ENCODE measurements at places on chromosomes 12 and 14.

GRCh38 chr12:50016501-50017475 lies 8.5 kb downstream of the RACGAP1 start:
- DNase-seq, result no peak

DNA sequence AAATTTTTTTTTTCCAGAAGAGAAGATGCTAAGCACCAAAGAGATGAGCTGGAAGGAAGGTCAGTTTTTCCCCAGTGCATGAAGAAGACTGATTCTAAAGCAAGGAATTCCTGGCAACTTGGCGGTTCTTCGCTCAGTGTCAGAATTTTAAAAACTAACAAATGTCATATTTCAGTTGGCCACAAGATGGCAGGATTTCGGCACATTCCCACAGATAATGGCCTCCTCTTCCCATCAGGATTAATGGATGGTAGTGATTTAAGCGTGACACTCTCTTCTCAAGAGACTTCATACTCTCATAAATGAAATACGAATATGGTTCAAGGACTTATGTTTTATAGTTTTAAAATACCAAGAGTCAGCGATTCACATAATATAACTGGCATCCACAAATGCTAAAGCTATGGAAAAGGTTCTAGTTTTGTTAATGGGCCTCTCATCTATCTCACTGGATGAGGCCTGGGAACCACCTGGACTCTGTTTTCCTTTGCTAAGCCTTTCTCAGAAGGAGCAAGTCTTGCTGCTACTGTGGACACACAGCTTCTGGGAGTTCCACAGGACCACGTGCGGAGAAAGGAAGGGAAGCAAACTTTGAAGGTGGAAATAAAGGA lies 46.1 kb upstream of the PTPRO start:
- peak; percentile 22 for DNase-seq

- DNase-seq, result no peak
Measured at GRCh38 chr14:98244966-98245569, 1026.9 kb downstream of the BCL11B start.

GRCh38 chr12:83016991-83017390 lies 330.3 kb downstream of the TMTC2 start:
- no peak for DNase-seq

- no peak for DNase-seq
Measured at GRCh38 chr14:78605897-78606500, 435.8 kb downstream of the NRXN3 start.

DNA sequence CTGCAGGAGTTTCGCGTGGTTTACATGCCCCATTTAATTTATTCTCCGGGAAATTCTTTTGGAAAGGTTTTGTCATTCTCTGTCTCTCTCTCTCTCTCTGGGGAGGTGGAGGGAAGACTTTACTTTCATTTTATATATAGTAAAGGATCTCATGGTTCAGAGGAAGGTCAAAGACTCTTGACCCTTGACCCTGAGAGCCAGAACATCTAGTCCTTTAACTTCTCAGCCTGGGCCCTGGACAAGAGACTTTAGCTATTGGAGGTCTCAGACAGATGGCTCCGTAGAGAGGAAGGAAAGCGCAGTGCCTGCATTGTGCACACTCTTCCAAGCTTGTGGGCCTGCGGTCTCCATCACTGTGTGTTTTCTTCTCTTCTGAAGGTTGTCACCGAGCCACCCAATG lies 43.7 kb downstream of the CCDC92 start:
- no peak for DNase-seq

- no peak for DNase-seq
Measured at GRCh38 chr12:100716945-100717732, 77.4 kb upstream of the ANO4 start.

- no peak for DNase-seq
Measured at GRCh38 chr12:67305544-67305943, 36.4 kb downstream of the CAND1 start.

GRCh38 chr12:69241438-69242092 lies 2.2 kb downstream of the CPSF6 start:
- no peak for DNase-seq

DNA sequence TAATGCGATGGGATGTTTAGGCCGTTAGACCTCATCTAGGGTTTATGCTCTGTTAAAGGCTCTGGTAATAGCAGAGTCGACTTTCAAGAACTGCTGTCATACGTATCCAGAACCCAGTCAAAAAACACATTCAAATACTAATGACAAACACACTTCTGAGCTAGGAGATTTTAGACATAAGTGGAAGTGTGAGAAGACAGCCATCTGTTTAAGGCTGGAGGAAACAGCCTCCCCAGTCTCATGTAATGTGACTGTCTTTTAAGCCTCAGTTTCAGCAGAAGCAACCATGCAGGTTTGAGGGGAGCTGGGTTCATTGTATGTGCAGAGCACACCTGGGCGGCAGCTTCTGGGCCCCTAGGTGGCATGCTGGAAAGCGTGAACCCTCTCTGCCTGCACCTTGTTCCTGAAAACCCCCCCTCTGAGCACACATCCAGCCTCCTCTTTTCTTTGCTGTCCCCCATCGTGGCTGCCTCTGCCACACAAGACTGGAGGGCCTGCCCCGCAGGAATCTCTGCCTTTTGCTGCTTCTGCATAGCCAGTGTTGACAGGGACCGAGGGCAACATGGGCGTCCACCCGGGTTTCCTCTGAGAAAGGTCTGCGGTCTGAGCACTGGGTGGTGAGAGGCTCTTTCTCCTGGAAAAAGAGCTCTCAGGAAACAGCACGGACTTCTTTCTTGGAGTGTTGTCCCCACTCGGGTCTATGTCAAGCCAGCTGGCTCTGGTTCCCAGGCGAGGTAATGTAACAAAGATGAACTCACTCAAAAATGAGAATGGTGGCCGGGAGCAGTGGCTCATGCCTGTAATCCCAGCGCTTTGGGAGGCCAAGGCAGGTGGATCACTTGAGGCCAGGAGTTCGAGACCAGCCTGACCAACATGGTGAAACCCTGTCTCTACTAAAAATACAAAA lies 11.6 kb downstream of the WNT5B start:
- DNase-seq, result no peak

- DNase-seq, result no peak
Measured at GRCh38 chr14:94665121-94665520, 52.9 kb downstream of the SERPINA3 start.

DNA sequence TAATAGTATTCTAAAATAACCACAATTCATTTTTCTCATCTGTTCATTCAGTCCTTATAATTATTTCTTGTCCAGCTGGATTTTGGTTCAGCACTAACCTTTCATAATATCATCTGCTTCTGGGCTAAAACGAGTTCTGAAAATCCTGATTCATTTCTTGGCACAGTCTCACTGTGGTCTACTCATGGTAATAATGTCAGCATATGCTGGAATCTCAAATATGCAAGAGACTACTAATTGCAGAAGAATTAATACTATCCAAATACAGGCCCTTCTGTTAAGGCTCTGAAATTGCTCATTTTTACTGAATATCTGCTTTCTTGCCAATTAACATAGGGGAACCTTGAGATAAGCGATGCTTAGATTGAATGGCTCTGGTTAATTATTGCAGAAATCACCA lies 597.1 kb downstream of the RPL10L start:
- no peak for DNase-seq

- no peak for DNase-seq
Measured at GRCh38 chr12:31574803-31575575, 15.9 kb downstream of the DENND5B start.

GRCh38 chr14:20799456-20799891 lies 3.2 kb downstream of the RNASE1 start:
- no peak for DNase-seq

- no peak for DNase-seq
Measured at GRCh38 chr14:101732118-101732517, 29.4 kb upstream of the PPP2R5C start.

DNA sequence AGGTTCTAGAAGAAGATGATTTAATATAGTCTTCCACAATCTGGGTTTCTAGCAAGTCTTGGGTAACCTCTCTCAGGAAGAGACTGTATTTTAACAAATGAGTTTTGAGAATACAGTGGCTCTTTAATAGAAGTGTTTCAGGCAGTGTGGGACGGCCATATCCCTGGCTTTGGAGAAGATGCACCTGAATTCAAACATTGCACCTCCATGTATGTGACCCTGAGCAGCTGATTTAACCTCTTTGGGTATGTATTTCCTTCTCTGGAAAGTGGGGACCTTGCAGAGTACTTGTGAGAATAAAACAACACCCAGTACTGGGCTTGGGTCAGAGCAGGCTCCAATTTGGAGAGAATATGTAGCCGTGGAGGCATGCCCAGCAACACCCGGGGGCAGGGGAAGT lies 15.8 kb upstream of the VRK1 start:
- no peak for DNase-seq

- no peak for DNase-seq
Measured at GRCh38 chr12:29889737-29890136, 106.0 kb upstream of the TMTC1 start.

DNA sequence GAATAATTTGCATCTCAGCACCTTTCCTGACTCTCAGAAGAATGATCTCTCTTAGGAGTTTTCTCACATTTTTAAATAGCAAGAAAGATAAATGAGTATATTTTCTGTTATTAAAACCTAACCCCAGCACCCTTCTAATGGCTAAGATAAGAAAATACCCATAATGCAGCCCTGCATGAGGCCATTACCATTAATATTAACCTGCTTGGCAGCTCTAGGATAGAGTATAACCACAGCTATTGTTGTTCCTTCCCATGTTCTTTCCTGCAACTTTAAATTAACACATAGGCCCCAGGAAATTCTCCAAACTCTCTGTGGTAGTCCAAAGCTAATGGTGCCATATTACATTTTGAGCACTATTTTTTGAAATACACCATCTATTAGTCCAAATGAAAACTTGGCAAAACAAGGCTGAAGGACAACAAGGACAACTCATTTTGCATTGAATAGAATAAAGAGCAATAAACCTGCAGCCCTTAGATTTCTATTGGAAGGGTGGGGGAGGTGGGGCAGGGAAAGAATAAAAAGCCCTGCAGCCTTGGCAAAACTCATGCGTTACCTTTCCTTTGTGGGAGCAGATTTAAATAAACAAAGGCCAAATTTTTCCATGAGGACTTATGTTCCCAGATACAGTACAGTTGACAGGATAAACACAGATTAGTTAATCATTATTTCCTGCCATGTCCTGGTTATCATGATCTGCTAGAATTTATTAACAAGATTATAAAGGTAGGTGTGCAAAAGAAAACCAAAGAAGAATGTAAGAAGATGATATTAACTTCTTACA lies 46.9 kb downstream of the BTG1 start:
- no peak for DNase-seq

- no peak for DNase-seq
Measured at GRCh38 chr12:47223848-47224213, 144.1 kb upstream of the AMIGO2 start.

- DNase-seq, result no peak
Measured at GRCh38 chr12:79747274-79747673, 56.5 kb upstream of the PAWR start.

DNA sequence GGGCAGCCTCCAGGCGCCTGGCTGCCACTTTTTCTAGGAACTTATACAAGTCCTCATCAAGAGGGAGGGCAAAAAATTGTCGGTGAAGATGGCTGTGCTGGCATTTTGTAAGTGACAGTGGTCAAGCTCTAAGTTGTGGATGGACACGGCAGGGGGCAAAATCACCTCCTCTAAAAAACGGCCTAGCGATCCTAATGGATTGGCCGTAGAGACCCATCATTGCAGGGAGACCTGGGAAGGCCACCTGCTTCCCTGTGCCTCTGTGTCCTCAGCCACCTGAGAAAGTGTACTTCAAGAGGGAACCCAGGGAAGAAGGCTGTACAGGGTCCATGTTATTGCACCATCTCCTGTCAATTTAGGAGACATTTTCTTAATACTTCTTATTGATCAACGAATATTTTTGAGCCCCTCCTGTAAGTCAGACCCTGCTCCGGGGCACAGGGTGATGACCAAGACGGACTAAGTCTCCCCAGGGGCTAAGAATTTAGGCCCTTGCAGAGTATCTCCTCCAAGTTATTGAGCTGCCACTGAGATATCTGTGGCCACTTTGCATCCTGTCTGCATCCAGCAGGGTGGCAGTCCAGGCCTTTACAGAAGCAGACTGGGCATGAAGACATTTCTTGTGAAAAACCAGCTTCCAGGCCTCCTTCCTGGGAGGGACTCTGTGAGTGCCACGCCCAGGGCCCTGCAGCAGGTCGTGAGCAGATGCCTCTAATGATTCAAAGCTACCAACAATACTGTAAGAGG lies 40.5 kb downstream of the PSMA6 start:
- peak; percentile 35 for DNase-seq

DNA sequence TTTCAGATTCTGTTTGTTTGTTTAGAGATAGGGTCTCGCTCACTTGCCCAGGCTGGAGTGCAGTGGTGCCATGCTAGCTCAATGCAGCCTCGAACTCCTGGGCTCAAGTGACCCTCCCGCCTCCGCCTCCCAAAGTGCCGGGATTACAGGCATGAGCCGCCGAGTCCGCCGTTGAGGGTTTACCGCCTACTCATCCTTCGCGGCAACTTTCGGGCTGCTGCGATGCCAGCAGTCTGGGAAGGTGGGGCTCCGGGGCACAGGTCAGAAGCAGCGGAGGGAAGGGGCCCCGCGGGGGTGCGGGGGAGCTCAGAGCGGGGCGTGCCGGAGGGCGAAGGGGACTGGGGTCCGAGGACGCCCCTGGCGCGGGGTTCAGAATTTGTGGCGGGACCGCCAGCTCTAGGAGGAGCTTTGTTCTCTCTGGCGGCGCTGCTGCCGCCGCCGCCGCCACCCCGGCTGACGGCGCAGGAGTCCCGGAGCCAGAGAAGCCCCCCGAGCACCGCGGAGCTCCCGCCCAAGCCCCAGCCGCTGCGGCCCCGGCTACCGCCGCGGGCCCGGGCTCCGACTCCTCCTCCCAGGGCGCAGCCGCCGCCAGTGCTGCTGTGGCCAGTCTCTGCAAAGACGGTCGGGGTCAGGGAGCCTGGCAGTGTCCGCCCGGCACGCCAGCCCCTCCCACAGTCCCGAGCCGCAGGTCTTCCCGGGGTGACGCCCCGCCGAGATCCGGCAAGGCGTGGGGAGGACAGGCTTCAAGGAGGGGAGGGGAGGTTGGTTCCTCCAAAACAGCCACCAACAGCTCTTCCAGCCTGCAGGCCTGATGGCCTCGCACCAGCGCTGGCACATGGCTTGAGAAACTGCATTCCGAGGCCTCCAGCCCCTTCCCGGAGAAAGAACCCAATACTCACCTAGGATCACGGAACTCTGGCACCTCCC lies 10.9 kb upstream of the KRT77 start:
- peak; percentile 2 for DNase-seq

- DNase-seq, result no peak
Measured at GRCh38 chr12:131152587-131152986, 198.9 kb downstream of the ADGRD1 start.

DNA sequence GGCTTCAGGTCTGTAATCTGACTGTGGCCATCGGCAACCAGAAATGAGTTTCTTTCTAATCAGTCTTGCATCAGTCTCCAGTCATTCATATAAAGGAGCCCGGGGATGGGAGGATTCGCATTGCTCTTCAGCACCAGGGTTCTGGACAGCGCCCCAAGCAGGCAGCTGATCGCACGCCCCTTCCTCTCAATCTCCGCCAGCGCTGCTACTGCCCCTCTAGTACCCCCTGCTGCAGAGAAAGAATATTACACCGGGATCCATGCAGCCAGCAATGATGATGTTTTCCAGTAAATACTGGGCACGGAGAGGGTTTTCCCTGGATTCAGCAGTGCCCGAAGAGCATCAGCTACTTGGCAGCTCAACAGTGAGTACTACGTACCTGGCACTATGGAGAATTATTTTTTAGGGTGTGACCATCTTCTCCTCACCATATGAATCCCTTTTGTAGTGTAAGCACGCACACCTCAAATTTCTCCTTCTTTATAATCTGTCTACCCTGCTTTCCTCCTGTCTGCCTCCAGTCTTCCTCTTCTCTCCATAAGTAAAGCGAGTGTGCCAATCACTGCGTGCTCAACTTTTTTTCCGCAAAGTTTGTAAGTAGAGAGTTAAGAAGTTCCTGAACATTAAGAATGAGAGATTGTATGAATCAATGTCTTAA lies at the start of gene TPH2:
Gene TPH2, plus strand, starts transcription at position 118 of the 658 bp plus-strand sequence. Its CDS starts 142 bp downstream, at position 260.
- peak; percentile 25 for DNase-seq

All from CD4-positive, alpha-beta T cell treated with Interleukin-10 for 1 hour (primary cell).